ENCODE measurements at places on chromosomes 6 and 20. TPM values are rescaled to one million over a fixed set of nuclear protein-coding genes. Genes with fewer than 3 reads are reported as not detected.

DNA sequence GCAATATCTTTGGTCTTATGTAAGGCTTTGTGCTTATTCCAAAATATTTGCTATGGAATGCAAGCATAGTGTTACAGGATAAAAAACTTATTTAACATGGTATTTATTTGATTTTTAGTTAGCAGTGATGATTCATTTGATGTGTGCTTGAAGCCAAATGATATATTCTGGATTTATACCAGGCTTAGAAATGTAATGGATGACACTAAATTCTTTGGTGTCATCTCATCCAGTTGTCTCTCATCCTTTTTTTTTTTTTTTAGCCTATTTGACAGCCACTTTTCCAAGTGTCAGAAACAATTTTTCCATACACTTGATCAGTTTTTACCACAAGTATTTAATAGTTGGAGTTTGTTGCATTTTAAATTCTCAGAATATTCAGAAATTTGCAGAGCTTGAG is 515.3 kb downstream of the CDKAL1 start:
- DNase-seq: no peak

- no peak for DNase-seq
Observed at GRCh38 chr6:21767891-21768648, 174.5 kb downstream of the SOX4 start.

DNA sequence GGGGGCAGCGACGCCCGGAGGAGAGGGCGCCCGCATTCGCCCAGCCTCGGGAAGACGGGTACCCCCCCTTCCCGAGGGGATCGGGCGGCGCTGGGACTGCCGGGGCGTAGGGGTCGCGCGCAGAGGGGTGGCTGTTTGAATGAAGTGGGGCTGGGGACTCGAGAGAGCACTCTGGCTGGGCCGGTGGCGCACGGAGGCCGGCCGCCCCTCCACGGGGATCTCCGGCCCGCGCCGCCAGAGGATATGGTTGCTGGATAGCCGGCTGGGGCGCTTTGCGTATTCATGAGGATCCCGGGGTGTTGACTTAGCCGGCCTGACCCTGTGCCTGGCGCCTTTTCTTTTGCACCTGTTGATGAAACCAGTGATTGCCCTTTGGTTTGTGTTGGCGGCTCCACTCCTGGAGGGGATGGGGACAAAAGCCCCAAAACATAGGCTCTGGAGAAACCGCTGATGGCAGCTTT is 469 bp downstream of the SYNJ2 start:
- peak; percentile 59 for DNase-seq

- DNase-seq: no peak
Observed at GRCh38 chr20:48139262-48140041, 354.2 kb upstream of the SULF2 start.

DNA sequence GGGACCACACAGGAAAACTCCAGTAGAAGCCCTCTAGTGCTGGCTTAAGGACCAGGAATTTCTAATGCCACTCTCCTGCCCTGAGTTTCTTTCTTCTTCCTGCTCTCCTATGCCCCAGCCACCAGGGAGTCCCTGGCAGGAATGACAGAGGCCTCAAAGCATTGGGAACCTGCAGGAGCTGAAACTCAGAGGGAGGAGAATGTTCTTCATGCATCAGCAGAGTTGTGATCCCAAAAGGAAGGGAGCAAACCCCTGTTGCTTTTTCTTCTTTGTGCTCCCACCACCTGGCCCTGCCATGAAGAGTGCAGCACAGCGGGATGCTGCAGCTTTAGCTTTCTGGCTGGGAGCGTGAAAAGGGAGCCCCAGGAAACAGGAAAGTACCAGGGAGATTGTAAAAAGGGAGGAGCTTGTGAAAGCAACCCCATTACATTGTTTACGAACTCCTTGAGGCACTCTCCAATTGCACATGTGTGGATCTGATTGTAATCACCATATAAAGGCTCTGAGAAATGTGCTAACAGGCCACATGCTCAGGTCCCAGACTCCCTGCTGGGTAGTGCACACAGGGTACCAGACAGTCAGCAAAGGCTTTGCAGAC is 34.7 kb upstream of the FKBP1A start:
- DNase-seq: no peak

DNA sequence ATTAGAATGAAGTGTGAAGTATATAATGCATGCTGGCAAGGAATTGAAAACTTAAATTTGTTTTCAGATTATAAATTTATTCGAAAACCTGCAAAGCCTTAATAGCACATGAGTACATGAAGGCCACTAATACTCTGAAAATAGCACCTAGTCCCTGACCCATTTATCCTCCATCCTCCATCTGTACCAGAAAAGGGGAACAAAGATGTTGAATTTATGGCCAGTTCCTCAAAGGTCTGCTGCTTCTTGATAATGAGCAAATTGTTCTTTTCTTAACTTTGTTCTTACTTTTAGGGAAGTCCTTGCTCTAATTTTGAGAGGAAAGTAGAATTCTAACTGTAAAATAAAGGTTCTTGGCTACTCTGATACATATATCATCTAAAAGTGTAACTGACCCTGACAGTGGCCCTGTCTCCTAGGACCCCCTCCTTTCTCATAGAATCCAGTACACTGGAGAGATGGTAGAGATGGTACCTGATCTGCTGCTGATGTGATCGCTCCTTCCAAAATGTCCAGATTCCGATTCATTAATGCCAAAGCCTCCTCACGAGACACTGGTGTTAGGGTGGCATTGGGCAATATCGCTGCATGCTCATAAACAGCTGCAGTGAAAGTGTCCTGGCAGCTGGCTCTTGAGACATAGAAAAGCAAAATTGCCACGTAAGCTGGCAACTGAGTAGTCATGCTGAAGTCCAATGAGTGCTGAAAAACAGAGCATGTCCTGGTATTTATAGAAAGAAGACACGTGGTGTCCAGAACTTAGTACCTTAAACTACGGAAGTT is at the start of gene VNN1:
VNN1 (minus strand) TSS at position 704 of the 783 bp plus-strand sequence; CDS start at position 684, 20 bp downstream.
- DNase-seq: no peak

DNA sequence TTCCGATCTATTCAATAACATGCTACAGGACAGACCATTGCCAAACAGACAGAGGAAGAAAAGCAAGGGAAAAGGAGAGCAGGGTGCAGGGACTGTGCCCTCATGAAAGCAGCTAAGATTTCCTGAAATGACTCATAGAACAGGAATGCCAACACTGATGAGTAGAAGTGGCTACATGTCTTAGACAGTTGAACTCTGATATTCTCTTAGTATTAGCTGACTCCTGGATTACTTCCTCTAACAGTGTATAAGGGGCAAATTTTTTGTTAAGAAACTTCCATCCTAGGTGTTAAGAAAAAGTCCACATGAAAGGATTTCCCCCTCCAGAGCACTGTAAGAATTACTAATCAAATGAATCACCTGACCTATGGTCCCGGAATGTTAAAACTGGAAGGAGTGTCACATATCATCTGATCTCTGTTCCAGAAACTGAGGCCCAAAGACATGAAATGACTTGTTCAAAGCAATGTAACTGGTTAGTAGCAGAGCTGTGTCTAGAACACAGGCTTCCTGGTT is 224.9 kb downstream of the IBTK start:
- no peak for DNase-seq

- DNase-seq: no peak
Observed at GRCh38 chr6:145213614-145214013, 521.7 kb downstream of the EPM2A start.

- DNase-seq: no peak
Observed at GRCh38 chr6:159121486-159121885, 47.7 kb upstream of the FNDC1 start.

DNA sequence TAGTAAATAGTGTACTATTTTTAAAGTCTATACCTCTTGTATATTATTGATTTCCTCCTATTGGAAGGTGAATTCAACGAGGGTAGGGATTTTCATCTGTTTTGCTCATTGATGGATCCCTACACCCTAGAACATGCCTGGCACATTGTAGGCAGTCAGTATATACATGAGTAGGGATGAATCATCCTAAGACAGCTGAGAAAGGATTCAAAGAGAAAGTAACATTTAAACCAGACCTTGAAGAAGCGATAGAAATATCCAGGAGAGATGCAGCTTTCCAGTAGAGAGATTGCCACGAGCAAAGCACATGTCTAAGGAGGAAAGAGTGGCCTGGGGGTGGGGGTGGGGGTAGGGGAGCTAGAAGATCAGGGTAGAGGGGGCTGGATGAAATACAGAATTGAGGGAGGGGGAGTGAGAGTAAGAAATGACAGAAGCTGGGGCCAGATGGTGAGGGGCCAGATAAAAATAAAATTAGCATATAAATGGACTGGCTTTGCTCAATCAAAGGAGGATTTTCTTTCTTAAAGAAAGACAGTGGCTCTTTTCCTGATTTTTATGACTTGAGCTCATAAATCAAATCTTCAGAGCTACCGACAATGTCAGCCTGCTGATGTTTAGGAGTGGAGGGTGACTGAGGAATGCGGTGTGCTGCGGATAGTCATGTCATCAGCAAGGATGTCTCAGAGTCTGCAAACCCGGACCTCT is 168.2 kb downstream of the SAMD5 start:
- DNase-seq: no peak

DNA sequence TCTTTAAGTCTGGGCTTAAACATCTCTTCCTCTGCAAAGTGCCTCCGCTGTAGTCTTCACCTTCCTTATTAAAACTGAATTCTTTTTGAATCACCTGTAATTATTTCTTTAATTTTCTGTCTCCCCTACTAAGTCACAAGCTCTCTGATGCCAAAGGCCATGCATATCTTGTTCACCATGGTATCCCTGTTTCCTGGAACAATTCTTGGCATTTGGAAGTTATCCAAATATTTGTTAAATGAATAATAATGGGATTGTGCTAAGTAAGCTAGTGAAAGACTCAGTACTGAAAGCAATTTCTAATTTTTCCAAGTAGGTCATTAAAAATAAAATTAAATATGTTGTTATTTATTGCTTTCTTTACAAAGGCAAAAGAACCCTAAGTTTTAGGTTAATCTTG is 12.2 kb downstream of the SNAP91 start:
- DNase-seq: no peak

GRCh38 chr20:23397961-23398360 is 23.3 kb downstream of the NAPB start:
- no peak for DNase-seq

DNA sequence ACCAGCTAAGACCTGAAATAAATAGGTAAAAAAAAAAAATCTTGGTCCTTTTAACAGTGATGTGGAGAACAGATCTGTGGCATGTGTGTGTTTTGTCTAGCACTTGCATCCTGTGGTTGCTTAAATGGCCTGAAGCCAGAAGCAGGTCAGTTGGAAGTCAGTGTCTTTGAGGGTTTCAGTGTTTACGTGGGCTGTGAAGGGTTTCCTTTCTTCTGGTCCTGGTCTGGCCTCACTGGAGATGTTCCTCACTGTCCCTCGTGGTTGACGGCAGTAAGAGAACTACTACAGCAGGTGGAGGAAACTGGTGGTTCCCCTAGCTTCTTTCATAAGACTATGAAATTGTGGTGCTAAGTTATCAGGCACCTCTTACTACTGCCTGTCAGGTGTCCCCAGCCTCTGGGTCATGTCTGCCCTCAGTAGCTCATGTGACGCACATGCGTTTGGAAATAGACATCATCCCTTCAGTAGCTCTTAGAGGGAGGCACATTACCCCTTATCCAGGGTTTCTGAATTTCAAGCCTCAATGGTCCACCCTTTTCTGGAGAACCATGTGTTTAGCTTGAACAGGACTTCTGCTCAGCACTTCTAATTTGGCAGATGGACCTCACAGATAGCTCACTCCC is 59.4 kb upstream of the SCP2D1 start:
- no peak for DNase-seq

- no peak for DNase-seq
Observed at GRCh38 chr20:57130160-57130772, 136.2 kb downstream of the BMP7 start.

- no peak for DNase-seq
Observed at GRCh38 chr20:38714308-38714707, 10.0 kb upstream of the SLC32A1 start.

GRCh38 chr6:44775121-44775520 is 387.6 kb downstream of the CDC5L start:
- no peak for DNase-seq

GRCh38 chr20:14556206-14556605 is 218.8 kb upstream of the FLRT3 start:
- no peak for DNase-seq

- DNase-seq: no peak
Observed at GRCh38 chr6:164079275-164079600, 664.7 kb downstream of the QKI start.

- DNase-seq: no peak
Observed at GRCh38 chr6:78430521-78430920, 436.8 kb upstream of the IRAK1BP1 start.

GRCh38 chr20:51065615-51066014 is 42.7 kb upstream of the KCNG1 start:
- no peak for DNase-seq

DNA sequence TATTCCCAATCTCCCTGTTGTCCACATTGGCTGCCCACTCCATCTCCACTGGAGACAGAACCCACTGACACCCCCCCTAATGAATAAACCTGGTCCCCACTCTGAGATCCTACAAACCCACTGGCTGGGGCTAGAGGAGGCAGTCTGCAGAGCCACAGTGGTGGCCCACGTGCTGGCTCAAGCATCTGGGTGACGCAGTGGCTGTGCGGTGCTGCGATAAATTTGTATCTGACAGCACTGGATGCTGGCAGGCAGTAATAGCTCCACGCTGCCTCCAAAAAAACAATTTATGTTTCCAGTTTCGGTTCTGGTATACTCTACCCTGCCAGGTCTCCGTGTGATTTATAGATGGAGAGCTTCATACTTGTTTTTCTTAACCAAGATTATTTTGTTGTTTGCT is 87.1 kb upstream of the SYNDIG1 start:
- peak; percentile 38 for DNase-seq

GRCh38 chr6:30006170-30007131 is 54.6 kb upstream of the POLR1H start:
- peak; percentile 55 for DNase-seq

- DNase-seq: no peak
Observed at GRCh38 chr6:7976485-7977056, 66.0 kb upstream of the TXNDC5 start.

GRCh38 chr6:97322226-97322625 is 39.2 kb upstream of the MMS22L start:
- no peak for DNase-seq

GRCh38 chr6:6386010-6386409 is 65.5 kb upstream of the F13A1 start:
- no peak for DNase-seq

GRCh38 chr6:142624978-142625715 is 319.8 kb downstream of the HIVEP2 start:
- no peak for DNase-seq

DNA sequence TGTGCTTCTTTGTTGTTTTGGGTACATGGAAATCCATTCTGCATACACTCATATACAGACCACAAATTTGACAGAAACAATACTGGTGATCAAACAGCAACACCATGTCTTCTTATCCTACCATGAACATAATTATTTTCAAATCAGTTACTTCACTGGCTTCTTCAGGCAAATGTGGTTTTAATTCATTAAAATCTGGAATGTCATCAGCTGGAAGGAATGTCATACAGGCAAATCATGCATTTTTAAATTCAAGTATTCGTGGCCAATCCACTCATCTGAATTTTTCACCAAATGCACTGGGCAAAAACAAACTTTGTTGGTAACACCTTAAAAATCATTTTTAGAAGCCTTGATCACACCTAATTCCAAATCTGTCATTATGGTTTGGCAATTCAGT is 59.3 kb downstream of the KIF6 start:
- no peak for DNase-seq

The ITPA gene
- total RNA-seq: 17.2 TPM

The PACSIN1 gene
- total RNA-seq: 13.6 TPM

The ATP6V1G2 gene
- 2.1 TPM for total RNA-seq

The ZSCAN23 gene
- total RNA-seq: 1.2 TPM

The SLC17A3 gene
- not detected for total RNA-seq

The LAMP5 gene
- total RNA-seq: not detected

The TBX18 gene
- 7.1 TPM for total RNA-seq

The SNX9 gene
- total RNA-seq: 31.6 TPM

The IL17A gene
- total RNA-seq: not detected

The WFDC5 gene
- not detected for total RNA-seq

The ABHD16B gene
- not detected for total RNA-seq

Measured in left ventricle myocardium superior (tissue), 1 donor.